ENCODE measurements at places on chromosomes 11 and 22.
A peak's percentile ranks its signal among the peaks of the same experiment; 100 is the strongest.

DNA sequence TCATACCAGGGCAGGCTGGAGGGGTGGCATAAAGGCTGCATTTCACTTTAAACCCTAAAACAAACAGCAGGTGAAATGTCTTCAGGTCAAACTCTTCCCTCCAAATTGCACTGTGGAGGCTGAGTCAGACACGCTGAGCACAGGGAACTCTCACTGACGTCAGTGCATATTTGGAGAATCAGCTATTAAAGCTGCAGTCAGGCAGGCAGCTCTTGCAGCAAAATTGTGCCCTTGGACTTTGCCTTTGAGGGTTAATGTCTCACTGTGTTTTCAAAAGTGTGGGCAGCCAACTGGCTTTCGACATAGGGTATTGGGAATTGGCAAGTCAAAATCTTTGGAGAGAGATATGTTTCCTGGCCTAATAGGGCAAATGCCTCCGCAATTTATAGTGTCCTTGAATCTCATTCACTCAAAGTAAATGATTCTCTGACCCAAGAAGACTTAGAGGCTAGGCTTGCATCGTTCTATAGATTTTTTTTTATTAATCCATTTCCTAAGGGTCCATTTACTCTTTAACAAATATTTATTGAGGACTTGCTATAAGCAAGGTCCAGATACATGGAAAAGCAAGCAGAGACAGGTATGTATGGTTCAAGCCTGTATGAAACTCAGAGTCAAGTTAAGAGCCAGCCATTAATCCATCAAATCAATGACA is 27.7 kb upstream of the SMCO4 start:
- DNase-seq: no peak

- no peak for DNase-seq
Measured at GRCh38 chr11:19072464-19072863, 11.9 kb upstream of the MRGPRX2 start.

GRCh38 chr11:66322732-66323427 is 6.0 kb upstream of the CD248 start:
- DNase-seq: no peak

DNA sequence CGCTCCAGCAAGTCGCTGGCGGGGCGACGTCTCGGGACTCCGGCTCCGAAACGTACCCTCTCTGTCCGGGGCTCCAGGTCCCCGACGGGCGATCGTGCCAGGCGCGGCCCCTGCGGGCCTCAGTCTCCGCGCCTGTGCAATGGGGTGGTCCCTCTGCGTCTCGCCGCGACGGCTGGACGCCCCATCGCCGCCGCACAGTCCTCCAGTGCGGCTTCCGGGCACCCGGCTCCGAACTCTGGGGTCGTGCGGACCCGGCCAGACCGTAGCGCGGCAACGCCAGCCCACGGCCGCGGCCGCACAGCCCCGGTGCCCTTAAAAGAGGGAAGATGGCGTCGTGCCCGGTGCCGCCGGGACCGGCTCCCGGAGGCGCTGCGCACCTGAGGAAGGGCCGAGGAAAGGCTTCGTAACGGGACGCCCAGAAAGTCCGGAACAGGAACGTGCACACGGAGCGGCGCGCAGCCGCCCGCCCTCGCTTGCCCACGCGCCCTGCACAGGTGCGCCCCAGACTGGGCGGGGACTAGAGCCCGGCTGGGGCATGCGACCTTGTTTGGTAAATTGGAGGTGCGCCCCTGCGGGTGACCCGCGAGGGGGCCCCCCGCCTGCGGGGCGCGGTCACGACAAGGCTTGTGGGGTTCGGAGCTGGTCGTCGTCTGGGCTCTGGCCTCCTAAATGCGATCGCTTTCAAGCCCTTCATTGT is 525 bp downstream of the BIK start:
- peak; percentile 52 for DNase-seq
